ENCODE measurements at places on chromosomes 3 and 15.

GRCh38 chr3:52234516-52235447 is 4.2 kb downstream of the TWF2 start:
- DNase-seq = no peak

DNA sequence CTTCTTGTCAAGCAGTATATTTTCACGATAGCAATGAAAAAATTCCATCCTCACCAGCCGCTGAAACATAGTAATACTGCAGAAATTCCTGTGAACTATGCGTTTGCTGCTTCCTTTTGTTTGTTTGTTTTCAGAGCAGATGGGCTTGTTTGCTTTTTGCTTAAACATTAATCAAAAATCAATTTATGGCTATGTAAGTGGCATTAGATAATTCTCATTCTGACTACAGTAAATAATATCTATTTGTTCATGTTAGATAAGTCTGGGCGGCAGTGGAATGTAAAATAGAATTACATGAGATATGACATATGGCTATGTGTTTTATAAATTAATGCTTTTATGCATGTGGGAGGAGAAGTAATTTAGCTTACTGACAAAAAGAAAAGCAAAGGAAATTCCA is 163.7 kb downstream of the PGPEP1L start:
- DNase-seq = no peak

DNA sequence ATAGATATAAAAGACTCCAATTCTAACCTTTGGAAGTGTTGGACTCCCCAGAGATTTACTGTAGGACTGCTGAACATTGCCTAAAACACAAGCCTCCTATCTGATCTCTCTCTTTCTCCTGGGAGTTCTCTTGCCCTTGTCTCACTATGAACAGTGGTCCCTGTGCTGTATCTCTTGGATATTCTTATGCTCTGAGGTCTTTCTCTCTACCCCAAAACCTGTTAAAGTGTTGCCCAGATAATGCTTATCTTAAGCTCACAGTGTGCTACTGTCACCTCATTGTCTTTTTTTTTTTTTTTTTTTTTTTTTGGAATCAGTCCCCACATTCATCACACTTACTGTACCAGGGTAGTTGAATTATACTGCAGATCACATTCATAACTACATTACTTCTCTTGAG is 131.0 kb upstream of the CBLB start:
- DNase-seq = no peak

GRCh38 chr3:65107174-65107573 is 419.4 kb upstream of the ADAMTS9 start:
- no peak for DNase-seq

- no peak for DNase-seq
Measured at GRCh38 chr3:97010881-97011657, 196.7 kb downstream of the EPHA6 start.

DNA sequence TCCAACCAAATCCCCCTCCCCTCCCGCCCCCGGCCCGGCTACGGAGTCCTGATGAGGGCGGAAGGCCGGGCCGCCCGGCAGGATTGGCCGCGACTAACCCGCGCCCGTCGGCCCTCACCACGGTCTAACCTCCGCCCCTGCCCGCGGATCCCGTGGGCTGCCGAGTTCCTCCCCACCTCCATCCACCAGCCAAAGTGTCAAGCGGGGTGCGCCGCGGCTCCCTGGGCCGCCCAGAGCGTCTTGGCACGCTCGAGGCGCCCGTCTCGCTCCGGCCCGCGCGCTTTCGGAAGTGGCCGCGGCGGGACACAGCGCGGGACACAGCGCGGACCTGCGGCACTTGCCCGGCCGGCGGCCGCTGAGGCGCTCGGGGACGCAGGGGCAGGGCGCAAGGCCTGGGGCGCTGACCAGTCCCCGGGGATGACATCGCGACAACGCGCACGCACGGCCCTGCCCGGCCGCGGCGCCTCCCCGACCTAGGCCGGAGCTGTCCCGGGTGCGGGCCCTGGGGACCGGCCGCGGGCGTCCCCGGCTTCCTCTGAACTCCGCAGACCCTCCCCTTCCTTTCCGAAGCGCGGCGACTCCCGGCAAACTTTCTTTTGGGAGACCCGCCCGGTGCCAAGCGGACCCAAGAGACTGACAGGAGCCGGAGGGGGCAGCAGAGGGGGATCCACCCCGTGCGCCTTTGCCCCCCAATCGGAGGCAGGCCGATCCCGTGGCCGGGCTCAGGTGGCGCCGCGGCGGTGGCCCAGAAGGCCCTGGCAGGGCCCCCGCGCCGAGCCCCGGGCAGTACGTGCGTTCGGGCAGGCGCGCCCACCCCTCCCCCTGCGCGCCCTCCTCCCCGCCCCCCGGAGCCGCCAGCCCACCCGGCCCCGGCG is 112.8 kb upstream of the ICE2 start:
- no peak for DNase-seq

DNA sequence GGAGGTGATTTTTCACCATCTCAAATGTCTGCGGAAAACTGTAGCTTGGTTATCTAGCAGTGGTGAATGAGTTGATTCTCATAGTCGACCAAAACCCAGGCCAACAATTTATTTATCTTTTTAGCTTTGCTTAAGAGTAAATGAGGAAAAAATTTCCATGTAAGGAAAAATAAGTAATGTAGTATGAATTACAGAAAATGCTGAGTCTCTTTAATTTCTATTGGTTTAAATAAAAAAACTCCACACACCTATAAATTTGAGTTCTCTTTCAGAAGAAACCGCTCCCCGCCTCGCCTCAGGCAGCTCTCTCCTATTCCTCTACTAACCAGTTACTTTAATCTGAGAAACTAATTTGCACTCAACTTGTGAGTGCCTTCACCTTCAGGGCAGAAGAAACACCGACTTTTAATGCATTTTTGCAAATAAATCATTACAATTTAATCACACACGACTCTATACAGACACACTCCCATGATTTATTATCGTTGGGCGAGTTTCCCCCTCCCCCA is 540 bp upstream of the RSRC1 start:
- DNase-seq = no peak

DNA sequence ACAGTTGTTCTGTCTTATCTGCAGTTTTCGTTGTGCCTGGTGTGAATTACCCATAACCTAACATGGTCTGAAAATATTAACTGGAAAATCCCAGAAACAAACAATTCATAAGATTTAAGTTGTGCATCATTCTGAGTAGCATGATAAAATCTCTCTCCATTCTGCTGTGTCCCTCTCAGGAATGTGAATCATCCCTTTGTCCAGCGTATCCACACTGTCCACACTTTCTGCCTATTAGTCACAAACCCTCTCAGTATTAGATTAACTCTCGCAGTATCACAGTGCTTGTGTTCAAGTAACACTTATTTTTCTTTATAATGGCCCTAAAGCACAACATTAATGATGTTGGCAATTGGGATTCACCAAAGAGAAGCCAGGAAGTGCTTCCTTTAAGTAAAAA is 203.2 kb downstream of the CGGBP1 start:
- no peak for DNase-seq

- no peak for DNase-seq
Measured at GRCh38 chr3:143258692-143259091, 139.1 kb downstream of the CHST2 start.

- DNase-seq = no peak
Measured at GRCh38 chr3:49388289-49388820, 23.4 kb downstream of the RHOA start.

GRCh38 chr3:187352581-187353575 is 15.3 kb upstream of the RTP4 start:
- DNase-seq = no peak

GRCh38 chr15:61724251-61724939 is 335.9 kb downstream of the VPS13C start:
- no peak for DNase-seq

DNA sequence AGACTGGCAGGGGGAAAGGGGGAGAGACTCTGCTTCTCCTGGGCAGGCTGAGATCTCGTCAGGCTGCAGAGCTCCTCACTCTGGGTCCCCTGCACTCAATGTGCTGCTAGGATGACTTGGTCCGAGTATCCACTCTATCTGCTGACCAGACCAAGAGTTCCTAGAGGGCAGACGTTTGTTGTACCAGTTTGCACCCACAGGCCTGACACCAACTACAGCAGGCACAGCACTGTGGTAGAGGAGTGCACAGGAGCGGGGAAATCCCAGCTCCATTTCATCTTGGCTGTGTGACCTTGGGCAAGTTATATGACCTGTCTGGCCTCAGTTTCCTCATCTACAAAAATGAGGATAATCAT is 29.0 kb downstream of the CCDC12 start:
- no peak for DNase-seq

DNA sequence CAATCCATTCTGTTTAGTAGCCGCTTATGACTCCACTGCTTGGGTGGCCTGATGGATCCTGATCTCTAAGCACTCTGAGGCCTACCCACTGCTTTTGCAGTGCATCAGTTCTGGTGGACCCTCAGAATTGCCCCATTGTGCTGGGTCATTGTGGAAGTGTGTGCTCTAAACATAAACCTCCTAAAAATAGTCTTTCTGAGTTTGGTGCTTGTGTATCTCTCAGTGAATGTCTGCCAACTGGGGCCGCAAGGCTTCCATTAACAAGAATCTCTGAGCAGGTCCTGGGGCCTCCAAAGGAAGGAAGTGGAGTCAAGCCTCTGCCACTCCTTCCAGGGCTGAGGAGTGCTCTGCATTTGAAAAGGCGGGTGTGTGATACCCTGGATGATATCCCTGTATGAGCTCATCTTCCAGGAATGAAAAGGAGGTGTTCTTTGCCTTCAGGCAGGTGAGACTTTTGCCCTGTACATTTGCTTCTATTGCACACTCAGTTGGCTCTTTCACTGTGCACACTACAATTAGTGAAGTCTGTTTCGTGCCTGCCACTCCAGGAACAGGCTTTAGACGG is 80.0 kb upstream of the CACNA2D3 start:
- no peak for DNase-seq

GRCh38 chr3:15361494-15362214 is 29.3 kb upstream of the SH3BP5 start:
- DNase-seq = peak; percentile 58

DNA sequence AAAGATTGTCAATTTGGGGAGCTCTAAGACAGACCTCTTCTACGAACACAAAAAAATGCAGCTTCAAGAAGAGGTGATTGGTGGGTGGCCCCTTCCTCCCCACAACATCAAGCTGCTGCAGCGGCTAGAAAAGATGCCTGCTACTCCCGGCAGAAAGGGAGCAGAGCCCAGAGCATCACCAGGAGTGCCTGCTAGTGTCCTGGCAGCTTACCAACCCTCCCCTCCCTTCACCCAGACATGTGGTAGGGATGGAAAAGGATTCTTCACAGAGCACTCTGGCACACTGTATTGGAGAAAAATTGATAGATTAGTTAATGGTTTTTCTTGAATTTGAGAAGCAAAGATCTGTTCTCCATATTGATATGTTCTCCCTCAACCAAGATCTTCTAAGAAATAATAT is 10.8 kb downstream of the IP6K1 start:
- no peak for DNase-seq

- no peak for DNase-seq
Measured at GRCh38 chr3:146080578-146080977, 80.4 kb downstream of the PLOD2 start.

DNA sequence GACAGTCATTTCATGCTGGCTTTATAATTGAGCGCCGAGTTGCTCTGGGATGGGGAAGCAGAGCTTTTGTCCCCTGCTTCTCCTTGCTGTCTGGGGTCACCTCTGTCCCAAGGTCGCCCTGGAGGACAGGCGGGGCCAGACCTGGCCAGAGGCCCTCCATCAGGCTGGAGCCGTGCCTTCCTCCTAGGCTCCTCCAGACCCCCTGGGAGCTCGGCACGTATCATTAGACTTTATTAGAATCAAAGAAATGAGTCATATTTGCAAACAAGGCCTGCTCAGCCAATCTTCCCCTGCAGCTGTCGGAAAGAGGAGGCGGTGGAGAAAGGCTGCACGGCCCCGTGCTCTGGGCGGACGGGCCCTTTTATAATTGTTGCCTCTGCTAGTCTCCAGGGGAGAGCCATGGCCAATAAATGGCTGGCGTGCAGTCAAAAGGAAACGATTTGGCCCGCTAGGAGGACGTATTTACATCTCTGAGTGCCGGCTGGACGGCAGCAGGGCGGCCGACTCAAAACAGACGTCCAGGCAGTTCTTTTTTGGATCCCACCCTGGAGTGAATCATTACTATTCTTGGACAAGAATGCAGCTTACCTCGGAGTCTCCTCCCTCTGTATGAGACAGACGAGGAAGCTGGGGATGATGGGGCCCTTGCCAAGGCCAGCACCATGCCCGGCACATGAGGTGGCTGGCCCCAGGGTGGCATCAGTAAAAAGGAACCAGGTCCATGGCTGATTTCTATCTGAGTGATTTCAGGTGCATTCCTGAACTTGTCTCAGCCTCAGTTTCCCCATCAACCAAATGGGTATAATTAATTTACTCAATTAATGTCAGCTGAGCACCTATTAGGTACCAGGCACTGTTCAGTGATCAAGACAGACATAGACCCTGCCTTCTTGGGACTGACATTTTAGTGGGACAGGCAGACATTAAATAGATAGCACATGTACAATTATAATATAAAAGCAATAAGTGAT is 50.6 kb downstream of the SLC6A6 start:
- DNase-seq = no peak

- DNase-seq = no peak
Measured at GRCh38 chr3:178054471-178054870, 481.8 kb upstream of the KCNMB2 start.

GRCh38 chr3:194109192-194109863 is 26.6 kb upstream of the HES1 start:
- no peak for DNase-seq

- DNase-seq = no peak
Measured at GRCh38 chr3:24156466-24156865, 211.4 kb downstream of the NR1D2 start.

GRCh38 chr15:45030743-45031142 is 7.7 kb downstream of the SORD start:
- no peak for DNase-seq

- DNase-seq = no peak
Measured at GRCh38 chr15:76116138-76116885, 56.5 kb downstream of the TMEM266 start.

DNA sequence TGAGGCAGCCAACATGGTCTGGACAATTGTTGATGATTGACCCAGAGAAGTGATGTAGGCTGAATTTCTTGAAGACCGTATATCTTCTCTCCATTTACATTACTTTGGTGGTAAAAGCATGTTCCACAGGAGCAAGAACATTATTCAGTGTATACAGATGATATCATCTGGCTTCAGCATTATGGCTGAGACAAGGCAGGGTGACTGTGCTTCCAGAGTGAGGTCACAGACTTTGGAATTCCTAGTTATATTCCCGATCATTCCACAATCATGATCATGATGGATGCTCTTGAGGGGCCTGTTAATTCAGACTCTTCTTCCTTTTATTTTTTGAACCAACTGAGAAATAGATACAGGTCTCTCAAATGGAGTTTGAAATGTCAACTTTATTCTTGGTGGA is 19.0 kb downstream of the PLS1 start:
- DNase-seq = no peak

DNA sequence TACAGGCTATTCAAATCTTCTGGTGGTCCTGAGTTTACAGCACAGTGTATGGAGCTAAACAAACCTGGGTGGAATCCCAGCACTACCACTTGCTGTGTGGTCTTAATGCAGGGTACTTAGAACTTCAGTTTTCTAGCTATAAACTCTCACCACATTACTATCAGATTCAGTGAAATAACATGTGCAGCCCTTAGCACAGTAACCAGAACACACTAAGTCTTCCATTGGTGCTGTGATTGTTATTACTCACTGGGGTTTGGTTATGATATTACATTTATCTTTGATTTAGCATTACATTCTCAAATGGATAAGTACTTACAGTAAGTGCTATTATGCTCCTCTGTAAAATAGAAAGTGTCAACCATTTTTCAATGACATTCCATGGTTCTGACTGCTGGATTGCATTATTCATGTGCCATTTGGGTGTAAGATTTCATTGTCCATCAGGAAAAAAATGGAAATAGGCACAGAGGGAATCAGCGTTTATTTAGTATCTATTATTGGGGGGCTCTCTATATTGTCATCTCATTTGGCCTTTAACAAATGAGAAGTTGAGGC is 81.9 kb downstream of the PDE8A start:
- no peak for DNase-seq

All from stimulated activated CD4-positive, alpha-beta T cell treated with anti-CD3 and anti-CD28 coated beads, Interleukin-15, amount 100 ng/mL, for 48 hours (primary cell).